ENCODE measurements at places on chromosomes 16 and 17.

DNA sequence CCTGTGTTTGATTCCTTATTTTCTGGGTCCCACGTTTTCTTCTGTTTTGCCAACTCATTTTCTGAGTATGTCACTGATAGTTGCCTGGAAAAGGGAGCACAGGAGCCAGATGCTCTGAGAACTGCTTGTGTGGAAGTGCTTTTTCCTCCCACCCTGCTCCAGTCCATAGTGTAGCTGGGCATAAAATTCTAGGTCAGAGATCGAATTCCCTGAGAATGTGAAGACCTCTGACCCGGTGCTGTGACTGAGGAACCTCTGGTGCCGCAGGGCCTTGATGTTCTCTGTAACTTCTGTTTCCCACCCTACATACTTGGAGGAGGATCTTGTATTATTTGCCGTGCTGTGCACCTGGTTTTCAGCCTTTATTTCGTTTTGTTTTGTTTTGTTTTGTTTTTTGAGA, 19.5 kb upstream of the CAPN15 start:
- DNase-seq: no peak

DNA sequence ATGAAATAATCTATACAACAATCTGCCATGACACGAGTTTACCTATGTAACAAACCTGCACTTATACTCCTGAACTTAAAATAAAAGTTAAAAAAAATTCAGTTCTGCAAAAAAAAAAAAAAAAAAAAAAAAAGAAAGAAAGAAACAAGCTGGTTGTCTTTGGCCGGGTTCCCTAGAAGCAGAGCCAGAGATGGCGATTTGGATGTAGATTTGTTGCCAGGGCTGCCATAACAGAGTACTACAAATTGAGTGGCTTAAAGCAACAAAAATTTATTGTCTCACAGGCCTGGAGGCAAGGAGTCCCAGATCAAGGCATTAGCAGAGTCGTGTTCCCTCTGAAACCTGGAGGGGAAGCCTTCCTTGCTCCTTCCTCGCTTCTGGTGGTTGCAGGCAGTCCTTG, 20.4 kb downstream of the SYT17 start:
- no peak for DNase-seq

DNA sequence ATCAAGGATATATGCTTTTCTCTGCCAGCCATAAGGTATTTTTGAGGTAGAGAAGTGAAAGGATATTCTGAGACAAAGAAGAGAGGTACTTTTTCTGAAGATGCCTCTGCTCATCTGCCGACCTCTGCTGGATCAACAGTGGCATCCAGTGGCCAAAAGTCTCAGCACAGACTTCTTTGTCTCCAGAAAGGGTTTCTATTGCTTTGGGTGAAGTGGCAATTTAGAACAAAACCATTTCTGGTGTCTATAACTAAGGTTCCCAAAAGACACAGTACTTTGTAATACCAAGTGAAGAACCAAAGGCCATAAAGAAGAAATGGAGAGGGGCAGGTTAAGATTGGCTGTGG, 155.2 kb upstream of the C17orf78 start:
- DNase-seq: no peak

DNA sequence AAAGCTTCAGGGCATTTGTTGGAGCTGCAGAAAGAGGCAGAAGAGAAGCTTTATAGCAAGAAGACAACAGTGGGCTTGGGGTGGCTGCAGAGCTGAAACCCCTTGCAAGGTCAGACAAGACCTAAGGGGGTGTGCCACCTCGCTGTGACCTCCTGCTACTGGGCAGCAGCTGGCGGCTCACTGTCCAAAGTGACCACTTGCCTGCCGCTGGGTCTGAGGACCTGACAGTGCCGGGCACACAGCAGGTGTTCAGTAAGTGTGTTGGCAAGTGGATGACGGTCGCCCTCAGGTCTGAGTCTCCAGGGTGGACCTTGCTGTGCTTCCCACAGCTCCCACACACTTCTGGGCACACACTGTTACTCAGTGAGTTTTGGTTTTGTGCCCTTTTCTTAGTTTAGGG, 336.5 kb downstream of the C16orf95 start:
- no peak for DNase-seq

GRCh38 chr17:10018461-10018891, 113.4 kb upstream of the RCVRN start:
- DNase-seq: no peak

DNA sequence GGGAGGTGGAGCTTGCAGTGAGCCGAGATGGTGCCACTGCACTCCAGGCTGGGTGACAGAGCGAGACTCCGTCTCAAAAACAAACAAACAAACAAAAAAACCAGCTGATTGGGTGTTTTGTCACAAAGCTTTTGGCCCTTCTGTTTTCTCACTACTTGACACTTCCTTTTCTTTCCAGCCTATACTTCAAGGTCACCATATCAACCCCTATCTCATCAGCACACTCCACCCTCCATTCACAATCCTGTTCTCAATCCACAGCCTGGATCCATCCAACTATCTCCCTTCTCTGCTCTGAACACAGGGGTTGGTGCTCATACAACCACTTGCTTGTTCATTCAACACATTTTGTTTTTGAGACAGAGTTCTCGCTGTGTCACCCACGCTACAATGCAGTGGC, 6.6 kb upstream of the MED11 start:
- DNase-seq: no peak

DNA sequence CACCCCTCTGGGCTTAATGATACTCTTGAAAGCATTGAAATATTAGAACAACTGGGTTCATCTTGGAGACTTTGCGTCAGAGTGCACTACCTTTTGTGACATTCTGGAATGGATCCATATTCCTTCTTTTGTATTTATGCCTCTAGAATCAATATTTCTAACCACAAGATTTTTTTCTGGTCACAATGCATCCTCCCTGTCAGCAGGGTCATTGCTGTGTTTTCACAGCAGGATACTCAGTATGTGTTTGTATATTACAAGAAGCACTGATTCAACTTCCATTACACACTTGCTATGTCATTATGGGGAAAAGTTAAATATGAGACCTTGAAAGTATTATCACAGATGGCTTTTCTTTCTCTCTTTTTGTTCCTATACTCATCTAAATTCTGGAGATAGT, 370.0 kb downstream of the HS3ST3B1 start:
- no peak for DNase-seq

DNA sequence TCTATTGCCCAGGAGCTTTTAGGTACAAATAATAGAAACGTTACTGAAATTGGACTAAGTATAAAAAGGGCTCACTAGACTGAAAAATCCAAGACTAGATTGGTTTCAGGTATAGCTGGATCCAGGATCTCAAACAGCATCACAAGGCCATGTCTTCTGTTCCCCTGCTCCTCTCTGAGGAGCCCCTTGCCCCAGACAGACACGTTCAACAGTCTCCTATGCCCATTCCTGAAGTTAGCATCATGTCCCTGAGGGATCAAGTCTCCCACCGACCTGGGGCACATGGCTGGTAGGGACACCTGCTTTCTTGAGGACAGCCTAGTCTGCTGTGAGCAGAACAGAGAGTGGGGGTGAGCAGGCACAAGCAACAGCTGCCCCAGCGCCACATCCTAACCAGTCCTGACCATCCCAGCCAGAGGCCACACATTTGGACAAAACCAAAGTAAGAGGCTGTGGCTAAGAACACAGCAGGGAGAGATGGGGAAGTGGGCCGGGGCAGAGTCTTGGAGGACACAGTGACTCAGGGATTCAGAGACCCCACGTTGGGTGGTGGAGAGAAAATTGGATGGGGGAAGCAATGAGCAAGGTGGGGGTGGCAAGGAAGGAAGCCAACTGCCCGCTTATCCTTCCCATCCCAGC, 10.5 kb upstream of the MMP2 start:
- no peak for DNase-seq

- DNase-seq: no peak
Observed at GRCh38 chr16:15038689-15039088, 17.2 kb downstream of the NTAN1 start.

DNA sequence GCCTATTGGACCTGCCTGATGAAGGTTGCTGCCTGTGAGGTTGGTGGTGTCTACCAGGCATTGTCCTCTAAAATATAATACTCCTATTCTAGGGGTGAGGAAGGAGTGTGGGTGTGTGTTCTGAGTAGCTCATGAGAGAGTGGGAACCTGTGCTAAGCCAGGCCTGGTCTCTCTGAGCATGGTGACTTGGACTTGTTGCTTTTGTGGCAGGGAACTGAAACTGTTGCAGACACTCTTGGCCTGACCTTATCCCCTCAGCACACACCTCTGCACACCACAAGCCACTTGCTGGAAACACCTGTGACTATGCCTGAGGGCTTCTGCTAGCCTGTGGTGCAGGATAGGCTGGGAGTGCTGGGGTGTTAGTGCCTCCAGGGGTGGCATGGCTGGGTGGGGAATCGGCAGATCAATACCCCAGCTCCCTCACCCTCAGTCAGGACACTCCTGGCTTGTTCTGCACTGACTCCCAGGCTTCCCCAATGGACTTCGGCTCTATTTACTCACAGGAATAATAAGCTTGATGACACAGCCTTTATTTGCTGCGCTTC, 29.9 kb downstream of the PLCG2 start:
- no peak for DNase-seq

DNA sequence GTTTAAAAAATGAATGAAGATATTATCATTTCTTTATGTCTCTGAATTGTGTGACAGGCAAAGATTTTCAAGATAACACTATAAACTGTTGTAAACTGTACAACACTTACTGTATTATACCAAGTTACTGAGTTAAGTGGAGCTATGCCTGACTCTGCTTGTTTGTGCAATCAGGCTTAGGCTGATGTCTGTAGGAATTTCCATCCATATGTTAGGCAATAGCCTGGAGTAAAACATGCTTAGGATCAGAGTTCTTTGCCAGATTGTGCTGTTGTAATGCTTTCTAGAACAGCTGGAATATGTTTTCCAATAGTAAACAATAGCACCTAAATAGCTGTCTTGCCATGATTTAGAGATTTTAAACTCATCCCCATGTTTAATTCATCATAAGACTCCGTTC, 1496.7 kb downstream of the CDH11 start:
- DNase-seq: no peak

- no peak for DNase-seq
Observed at GRCh38 chr16:15810411-15810810, 46.4 kb downstream of the MYH11 start.

GRCh38 chr16:23107936-23108335, 41.3 kb downstream of the USP31 start:
- DNase-seq: no peak

- no peak for DNase-seq
Observed at GRCh38 chr16:78183437-78184237, 84.2 kb downstream of the WWOX start.

GRCh38 chr16:54928411-54929089, 2.1 kb upstream of the IRX5 start:
- DNase-seq: no peak

GRCh38 chr17:68020409-68020756, 15.2 kb upstream of the KPNA2 start:
- DNase-seq: no peak

DNA sequence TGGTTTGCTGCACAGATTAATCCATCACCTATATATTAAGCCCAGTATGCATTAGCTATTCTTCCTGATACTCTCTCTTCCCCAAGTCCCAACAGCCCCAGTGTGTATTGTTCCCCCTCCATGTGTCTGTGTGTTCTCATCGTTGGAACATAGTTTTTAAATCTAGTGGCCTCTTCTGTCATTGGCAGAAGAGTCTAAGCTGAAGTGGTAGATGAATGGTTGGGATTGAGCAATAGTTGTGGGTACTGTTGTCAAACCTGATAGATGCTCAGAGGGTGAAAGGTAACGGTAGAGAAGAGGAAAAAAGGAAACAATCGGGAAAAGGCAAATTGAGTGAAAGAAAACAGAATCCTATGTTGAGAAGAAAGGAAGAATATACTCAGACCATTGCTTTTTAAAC, 29.9 kb downstream of the MAP3K3 start:
- DNase-seq: no peak

DNA sequence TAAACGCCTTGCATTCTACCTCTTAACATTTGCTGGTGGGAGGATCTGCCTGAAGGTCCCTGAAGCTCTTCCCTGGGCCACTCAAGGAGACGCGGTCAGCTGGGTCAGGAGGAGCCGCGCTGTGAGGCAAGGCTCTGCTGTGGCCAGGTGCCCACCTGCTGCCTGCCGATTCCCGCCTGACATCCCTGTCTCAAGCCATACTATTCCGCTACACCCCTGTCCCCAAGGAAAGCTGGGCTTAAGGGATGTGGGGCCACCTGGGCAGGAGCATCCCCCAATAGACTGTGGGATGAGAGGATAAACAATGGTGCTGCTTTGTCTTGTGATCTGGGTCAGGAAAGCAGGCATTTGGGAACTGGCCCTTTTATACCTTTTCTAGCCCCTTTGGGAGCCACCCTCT, 5.1 kb downstream of the TPPP3 start:
- DNase-seq: no peak

GRCh38 chr17:7445619-7445968, 733 bp downstream of the CHRNB1 start:
- DNase-seq: no peak

- no peak for DNase-seq
Observed at GRCh38 chr17:67281743-67282142, 36.7 kb upstream of the HELZ start.

GRCh38 chr17:73336408-73337329, 24.9 kb upstream of the CDC42EP4 start:
- no peak for DNase-seq

GRCh38 chr16:2016407-2016922, 3.1 kb upstream of the NPW start:
- DNase-seq: no peak

DNA sequence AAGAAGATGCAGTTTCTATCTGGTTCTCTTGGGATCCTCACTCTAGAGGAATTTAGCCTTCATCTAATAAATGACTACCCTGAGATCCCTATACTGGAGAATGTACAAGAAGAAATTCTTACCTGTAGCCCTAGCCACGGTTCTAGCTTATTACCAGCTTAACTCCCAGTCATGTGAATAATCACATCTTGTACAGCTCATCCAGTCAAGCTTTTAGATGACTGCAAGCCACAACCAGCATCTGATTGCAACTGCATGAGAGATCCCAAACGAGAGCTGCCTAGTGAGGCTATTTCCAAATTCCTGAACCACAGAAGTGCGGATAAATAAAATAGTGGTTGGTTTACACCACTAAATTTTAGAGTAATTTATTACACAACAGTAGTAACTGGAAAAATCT, 196.0 kb upstream of the CPHXL start:
- DNase-seq: no peak

- DNase-seq: no peak
Observed at GRCh38 chr17:19460700-19461099, 49.7 kb downstream of the RNF112 start.

GRCh38 chr17:7113273-7114071, 1.1 kb downstream of the ASGR2 start:
- DNase-seq: no peak

Data from stimulated activated CD8-positive, alpha-beta memory T cell treated with anti-CD3 and anti-CD28 coated beads, Interleukin-7, amount 100 ng/mL, for 24 hours (primary cell).